ENCODE measurements at places on chromosomes 11 and 22.

DNA sequence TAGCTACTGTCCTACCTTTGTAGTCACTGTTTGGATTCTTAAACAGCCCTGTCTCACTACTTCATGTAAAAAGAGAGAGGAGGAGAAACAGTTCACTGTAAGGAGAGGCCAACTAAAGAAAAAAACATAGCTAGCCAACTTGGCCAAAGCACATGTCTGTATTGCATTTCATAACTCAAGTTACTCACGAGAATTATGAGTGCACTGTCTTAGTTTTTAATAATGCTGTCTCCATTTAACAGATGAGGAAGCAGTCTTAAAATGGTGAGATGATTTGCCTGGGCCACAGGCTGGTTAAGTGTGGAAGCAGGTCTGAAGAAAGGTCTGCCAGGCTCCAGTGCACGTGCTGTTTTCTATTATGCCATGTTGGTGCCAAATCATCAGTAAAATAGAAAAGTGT, 104.5 kb downstream of the UVRAG start:
- no peak for DNase-seq

DNA sequence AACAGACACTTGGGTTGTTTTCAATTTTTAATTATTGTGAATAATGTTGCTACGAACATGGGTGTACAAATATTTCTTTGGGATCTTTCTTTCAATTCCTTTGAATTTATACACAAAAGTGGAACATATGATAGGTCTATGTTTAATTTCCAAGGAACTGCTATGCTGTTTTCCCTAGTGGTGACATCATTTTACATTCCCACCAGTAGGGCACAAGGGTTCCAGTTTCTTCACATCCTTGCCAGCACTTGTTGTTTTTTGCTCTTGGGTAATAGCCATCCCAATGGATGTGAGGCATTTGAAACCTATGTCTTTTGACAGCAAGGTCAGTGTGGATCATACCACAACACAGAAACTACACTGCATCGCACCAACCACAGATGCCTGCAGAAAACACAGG, 41.8 kb upstream of the SCN3B start:
- no peak for DNase-seq

- no peak for DNase-seq
These were observed 16.0 kb downstream of the MRE11 start for GRCh38 chr11:94477624-94478023.

GRCh38 chr11:19723572-19724342, 11.1 kb downstream of the NAV2 start:
- no peak for DNase-seq

GRCh38 chr11:36452236-36452940, 57.7 kb downstream of the TRAF6 start:
- no peak for DNase-seq

DNA sequence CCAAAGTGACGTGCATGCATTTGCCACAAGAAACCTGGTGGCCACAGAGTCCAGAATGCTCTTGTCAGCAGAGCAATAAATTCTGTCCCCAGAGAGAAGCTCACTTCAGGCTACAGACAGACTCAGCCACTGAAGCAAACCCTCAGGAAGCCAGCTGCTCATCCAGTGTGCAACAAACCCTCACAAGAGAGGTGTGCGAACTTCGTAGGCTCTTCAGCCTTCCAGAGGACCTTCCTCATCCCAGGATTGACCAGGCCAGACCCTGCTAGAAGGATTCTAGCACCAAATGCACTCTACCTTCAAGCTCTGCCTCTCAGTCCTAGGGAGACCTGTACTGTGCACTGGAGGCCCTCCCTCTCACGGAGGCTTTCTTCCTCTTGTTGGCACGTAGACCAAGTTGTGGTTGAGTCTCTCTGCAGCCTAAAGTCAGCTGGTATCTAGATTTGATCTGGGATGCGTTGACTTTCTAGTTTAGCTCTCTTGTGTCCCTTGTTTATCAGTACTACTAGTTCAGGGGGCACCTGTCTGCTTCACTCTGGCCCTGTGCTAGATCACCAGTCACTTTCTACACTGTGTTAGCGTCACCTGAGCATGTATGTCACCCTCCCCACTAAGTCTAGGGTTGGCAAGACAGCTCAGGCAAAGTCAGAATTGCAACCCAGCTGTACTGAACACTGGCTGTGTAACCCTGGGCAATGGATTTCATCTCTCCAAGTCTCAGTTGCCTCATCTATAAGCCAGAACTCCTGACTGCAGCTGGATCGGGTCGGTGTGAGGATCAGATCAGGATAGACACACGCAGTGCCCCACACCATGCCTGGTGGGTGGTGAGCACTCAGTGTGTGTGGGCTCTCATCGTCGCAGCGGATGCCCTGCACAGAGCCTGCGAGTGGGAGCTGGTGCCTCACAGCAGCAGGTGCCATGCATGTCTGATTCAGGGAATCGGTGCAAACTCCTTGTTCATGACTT, 22.1 kb upstream of the TMPRSS13 start:
- DNase-seq: no peak

DNA sequence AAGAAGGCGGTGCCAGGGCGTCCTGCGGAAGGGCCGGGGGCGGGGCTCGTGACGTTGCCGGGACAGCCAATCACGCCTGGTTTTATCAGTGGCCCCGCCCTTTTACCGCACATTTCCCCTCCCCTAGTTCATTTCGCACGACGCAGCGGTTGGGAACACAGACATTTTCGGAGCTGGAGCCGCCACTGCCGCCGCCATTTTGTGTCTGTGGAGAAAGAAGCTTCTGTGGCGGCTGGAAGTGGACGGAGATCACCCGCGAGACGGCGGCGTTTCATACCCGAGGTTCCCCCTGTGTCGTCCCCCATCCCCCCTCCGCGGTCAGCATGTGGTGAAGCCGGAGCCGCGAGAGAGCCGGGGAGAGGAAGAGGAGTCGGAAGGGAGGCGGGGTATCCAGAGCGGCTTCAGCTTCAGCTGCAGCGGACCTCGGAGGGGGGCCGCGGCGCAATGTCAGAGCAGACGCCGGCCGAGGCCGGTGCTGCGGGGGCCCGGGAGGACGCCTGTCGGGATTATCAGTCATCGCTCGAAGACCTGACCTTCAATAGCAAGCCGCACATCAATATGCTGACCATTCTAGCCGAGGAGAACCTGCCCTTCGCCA, at the start of gene PCF11:
TSS of gene PCF11 (plus strand) at position 136 of the 598 bp plus-strand sequence. CDS start at position 445, 309 bp downstream.
- DNase-seq: peak; percentile 54

DNA sequence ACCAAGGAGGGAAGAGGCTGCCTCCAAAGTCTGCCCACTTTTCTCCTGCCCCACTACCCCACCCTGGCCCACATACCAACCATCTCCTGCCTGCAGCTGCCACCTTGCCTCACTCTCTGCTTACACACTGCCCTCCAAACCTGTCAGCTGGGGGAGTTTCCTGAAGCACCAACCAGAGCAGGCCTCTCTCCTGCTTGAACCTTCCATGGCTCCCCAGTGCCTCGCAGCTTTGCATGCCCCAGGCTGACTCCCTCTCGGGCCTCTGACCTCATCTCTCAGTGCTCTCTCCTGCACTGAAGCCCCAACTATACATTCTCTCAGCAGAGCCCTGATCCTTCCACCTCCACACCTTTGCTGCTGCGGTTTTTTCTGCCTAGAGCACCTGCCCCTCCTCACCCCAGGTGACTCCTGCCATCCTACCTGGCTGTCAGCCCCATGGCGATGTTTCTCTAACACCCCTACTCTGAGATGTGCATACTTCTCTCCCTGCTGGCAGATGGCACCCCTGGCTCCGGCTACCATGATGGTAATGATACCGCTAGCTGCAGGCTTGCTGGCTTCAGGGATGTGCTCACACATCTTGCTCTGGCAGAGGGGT, 43.5 kb downstream of the MN1 start:
- no peak for DNase-seq

DNA sequence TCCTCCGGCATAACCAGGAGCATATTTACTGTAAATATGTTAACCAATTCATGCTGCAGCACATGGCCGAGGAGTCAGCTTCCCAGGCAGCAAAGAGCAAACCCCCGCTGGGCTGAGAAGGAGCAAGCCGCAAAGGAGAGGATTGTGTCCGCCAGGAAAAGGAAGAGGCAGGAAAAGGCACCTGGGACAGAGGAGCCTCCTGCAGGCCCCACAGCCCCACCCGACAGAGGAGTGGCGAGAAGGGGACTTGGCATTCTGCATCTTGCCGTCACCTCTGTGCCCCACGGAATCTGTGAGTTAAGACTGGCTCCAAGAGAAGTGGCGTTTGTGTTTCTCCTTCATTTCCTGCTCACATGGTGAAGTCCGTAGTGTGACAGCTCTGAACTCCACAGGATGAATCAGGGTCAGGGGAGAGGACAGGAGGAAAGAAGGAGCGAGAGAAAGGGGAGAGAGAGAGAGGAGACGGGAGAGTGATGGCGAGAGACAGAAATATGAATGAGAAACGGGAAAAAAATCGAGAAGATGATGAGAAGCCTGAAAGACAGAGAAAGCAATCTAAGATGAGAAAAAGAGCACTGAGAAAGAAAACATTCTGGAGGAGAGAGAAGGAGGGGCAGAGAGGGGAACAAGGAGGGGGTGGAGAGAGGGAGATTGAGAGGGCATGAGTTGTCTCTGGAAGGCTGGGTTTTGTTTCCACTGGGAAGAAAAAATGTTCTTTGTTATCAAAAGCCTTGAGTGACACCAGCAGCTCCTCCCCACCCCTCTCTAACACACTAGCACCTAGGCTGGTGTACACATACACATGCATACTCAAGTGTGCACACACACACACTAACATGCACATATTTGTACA, 489.6 kb downstream of the MN1 start:
- no peak for DNase-seq

DNA sequence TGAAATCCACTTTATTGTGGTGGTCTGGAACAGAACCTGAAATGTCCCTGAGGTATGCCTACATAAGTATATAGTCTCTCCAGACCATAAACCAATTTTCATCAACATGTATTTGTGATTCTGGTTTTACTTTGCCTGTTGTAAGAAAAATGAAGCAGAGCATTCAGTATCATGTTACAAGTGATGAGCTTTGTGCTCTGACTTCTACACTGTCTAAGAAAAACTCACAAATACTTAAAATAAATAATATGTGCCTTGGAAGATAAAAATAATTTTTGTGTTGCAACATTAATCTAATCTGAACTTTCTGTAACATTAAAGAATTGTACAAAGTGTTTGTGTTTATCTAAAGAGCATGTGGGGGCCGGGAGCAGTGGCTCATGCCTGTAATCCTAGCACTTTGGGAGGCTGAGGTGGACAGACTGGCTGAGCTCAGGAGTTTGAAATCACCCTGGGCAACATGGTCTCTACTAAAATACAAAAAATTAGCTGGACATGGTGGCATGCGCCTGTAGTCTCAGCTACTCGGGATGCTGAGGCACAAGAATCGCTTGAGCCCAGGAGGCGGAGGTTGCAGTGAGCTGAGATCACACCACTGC, 219.5 kb downstream of the SOX6 start:
- no peak for DNase-seq

DNA sequence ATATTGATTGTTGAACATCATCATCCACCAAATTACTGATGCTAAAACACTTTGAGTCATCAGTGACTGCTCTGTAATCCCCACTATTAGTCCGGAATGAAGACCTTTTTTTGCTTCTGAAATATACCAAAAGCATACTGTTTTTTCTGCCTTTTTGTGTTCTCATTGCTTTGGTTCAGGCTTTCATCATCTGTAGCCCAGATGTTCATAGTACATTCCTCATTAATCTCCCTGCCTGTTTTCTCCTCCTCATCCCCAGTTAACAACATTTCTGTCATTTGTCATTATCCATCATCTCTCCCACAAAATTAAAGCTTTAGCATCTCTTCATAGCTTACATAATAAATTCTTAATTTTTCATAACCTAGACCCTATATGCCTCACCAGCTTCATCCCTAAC, 9.2 kb downstream of the CEP57 start:
- no peak for DNase-seq

DNA sequence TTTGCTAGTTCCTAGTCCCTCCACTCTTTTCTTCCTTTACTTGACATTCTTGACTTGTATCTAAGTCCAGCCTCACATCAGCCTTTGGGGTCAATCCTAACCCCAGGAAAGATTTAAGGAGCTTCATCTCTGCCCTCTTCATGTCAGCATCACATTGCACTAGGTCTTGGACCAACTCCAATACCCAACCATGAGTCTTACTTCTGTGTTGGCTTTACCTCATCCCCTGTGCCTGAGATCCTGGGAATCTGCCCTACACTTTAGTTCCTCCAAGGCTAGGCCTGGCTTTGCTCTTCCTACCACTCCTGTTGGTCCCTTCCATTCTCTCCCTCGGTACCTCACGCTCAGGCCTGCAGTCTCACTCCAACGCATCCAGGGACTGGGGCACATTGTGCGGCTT, 117.0 kb downstream of the SLC1A2 start:
- DNase-seq: no peak

Data from cortex of kidney (tissue), 1 donor.